Omental fat pad (tissue), 4 donors: ENCODE measurements at places on chromosomes 2 and 18. TPM values are rescaled to one million over a fixed set of nuclear protein-coding genes. Genes with fewer than 3 reads are reported as not detected.

- DNase-seq: no peak
Measured at GRCh38 chr2:149021271-149021719, 17.2 kb upstream of the LYPD6B start.

- no peak for DNase-seq
Measured at GRCh38 chr2:177056481-177056929, 156.1 kb upstream of the HNRNPA3 start.

DNA sequence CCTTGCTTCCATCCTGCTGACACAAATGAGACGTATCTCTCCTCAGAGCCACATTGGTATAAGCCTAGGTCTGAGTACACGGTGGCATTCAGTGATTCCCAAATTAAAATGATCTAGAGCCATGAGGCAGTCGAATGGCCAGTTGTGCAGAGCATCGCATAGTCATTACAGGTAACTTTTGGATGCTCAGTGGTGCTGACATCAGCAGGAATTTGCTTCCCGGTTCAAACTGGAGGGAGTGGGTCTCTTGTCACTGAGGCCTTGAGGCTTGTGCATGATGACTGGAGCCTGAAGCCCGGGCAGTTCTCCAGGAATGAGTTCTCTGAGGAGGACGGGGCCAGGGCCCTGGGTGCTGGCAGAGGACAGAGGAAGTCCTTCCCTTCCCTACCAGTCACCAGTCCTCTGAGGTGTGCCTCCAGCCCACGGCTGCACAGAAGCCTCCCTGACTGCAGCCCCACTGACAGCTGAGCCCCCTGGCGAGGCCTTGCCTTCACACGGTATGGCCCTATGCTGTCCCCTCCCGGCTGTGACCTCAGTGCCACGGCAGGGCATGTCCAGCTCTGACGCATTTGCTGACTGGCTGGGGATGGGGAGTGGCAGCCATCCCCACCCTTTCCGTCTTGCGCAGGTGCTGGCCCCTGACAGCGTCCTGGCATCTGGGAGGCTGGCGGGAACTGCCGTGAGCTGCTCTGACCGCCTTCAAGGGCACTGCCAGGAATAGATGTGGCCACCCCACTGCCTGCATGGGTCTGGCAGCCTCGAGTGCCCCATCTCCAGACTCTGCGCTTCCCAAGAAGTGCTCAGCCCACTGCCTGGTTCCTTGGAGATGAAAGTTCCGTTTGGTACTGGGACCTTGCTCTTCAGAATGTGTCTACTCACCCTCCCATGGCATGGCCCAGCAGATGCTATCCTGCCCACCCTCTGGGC, 117.4 kb downstream of the CELF4 start:
- DNase-seq: no peak

MOGAT1 gene
- not detected for total RNA-seq

GRCh38 chr18:7877609-7878008, 310.5 kb downstream of the PTPRM start:
- no peak for DNase-seq

GRCh38 chr2:171046048-171046560, 114.6 kb downstream of the TLK1 start:
- no peak for DNase-seq

WDSUB1 gene
- total RNA-seq: 4.9 TPM

WNT10A gene
- not detected for total RNA-seq

DNA sequence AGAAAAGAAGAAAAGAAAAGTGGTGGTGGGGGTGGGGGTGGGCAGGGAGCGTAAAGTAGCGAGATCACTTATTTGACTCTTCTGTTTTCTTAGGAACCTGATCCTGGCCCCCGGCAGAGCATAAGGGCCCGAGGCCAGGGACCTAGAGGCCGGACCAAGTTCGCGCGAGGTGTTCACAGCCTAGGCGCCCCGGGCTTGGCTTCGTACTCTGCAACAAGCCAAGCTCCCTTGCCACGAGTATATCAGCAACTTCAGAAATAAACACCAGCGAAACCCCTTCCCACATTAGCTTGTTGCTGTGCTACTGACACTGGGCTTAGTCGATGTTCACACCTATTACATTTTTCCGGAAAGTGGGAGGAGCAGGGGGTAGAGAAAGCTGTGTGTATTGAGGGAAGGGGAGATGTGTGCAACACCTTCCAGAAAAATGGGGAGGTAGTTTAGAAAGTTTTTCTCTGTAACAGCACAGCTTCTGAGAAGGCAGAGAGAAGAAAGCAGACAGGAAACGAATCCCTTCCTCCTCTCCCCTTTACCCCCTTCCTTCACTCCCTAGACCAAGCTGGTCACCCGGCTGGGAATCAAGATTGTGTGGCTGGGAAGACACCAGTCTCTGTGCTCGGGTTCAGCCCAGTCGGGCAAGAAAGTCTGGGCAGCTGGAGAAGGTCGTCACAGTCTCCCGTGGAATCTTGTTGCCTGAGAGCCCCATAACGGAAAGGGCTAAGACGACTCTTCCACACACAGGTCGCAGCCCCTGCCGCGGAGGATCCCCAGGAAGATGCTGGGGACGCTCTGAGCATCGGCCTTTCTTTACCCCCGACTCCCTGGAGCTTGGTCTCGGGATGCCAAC, 12.0 kb upstream of the SATB2 start:
- no peak for DNase-seq

- DNase-seq: no peak
Measured at GRCh38 chr2:221673248-221673647, 101.1 kb upstream of the EPHA4 start.

PPP1R1C gene
- total RNA-seq: 1.3 TPM

CYP27C1 gene
- 0.44 TPM for total RNA-seq

DSG1 gene
- 0.19 TPM for total RNA-seq

FNDC4 gene
- total RNA-seq: 46.4 TPM

- DNase-seq: no peak
Measured at GRCh38 chr18:49768051-49768391, 45.3 kb downstream of the ACAA2 start.

- DNase-seq: no peak
Measured at GRCh38 chr2:33023728-33024500, 77.2 kb downstream of the LTBP1 start.

CD207 gene
- 0.28 TPM for total RNA-seq

GRCh38 chr2:225534697-225535096, 135.2 kb downstream of the NYAP2 start:
- no peak for DNase-seq

- no peak for DNase-seq
Measured at GRCh38 chr18:68928762-68929675, 131.1 kb downstream of the CCDC102B start.

DNA sequence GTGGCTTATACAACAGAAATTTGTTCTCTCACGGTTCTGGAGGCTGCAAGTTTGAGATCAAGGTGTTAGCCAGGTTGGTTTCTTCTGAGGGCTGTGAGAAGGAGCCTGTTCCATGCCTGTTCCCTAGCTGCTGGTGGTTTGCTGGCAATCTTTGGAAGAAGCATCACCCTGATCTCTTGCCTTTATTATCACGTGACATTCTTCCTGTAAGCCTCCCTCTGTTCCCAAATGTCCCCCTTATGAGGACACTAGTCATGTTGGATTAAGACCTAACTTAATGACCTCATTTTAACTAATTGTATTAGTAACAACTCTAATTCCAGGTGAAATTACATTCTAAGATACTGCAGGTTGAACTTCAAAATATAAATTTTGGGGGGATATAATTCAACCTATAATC, 135.2 kb downstream of the DPP10 start:
- DNase-seq: no peak

GRCh38 chr18:75496151-75496550, 68.6 kb upstream of the SMIM21 start:
- DNase-seq: no peak

GRCh38 chr2:122098306-122098705, 342.9 kb downstream of the TSN start:
- no peak for DNase-seq

DNA sequence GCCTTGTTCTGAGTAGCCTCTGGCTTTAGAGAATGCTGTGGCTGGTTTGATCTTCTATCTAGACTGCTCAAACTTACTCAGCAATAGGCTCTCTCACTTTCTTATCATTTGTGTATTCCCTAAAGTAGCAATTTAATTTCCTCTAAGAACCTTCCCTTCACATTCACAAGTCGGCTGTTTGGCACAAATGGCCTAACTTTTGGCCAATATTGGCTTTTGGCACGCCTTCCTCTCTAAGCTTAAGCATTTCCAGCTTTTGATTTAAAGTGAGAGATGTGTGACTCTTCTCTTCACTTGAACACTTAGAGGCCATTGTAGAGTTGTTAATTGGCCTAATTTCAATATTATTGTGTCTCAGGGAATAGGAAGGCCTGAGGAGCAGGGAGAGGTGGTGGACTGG, 219.5 kb upstream of the PXDN start:
- DNase-seq: no peak

DNA sequence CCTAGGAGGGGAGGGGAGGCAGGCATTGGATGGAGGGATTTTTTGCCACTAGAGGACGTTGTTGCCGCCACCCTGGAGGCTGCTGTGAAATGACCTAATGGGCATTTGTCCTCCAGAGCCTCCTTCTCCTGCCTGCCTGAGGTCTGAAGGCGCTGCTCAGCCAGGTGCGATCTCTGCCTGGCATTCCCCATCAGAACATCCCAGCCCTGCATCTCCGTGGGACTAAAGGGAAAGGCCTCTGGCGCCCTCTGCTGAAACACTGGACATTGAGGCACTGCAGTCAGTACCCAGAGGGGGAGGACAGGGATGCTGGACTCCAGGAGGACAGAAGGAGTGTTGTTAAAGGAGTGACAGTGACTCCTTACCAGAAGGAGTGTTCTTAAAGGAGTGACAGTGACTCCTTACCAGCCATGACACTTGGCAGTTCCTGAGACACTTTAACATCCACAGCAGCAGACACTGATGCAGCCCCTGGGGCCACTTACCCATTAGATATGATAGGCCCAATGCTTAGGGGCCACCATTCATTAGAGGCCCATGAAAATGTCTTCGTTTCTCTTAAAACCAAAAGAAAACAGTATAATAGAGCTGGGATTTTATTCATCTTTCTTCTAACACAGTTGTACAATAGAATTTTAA, 17.0 kb downstream of the THNSL2 start:
- DNase-seq: no peak

GRCh38 chr2:176583607-176584006, 314.4 kb downstream of the MTX2 start:
- DNase-seq: no peak

DNA sequence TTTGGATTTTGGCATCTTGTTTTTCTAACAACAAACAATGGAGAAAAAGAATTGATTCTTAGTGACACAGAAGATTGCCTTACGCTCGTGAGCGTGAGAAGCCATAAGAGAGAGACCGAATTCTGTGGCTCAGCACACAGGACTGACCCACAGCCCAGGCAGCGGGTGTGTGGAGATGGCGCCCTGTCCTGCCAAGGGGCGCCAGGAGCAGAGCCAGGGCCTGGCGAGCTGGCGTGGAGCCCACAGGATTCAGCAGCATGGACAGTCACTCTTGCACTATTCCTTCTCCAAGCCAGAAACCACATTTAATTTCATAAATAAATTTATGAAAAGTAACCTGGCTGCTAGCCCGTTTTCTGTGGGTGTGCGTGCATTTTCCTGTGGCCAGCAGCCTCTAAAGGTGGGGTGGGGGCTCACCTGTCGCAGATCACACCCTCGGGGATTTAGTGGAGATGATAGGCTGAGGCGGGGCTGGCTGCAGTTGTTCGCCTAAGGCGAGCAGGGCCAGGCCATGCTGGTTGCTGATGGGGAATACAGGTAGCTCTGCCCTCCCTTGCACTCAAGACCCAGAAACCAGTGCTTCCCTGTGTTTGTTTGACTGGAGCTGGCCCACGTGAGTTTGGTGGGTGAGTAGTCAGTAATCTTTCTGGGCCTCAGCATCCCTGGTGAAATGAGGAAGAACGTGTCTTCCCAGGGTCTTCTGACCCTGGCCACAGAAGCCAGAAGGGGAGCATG, 46.2 kb downstream of the FAM168B start:
- DNase-seq: no peak

GRCh38 chr2:46865181-46865970, 50.2 kb downstream of the MCFD2 start:
- no peak for DNase-seq

DNA sequence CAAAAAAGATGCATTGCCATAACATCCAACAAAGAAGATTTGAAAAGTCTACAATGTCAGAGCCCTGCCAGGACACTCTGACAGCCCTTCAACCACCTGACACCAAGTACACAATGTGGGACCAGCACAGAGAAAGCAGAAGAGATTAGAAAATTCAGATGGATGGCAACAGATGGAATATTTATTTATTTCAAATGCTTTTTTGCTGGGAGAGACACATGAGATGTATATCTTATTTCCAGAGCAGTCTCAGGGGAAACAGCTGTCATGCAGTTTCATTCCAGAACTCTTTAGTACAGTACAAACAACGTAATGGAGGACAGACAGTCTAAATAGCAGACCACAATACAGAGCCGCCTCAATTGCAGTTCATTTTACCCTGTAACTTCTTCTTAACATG, 110.1 kb downstream of the MAIP1 start:
- no peak for DNase-seq

- DNase-seq: no peak
Measured at GRCh38 chr2:99451280-99451679, 38.5 kb downstream of the REV1 start.

DNA sequence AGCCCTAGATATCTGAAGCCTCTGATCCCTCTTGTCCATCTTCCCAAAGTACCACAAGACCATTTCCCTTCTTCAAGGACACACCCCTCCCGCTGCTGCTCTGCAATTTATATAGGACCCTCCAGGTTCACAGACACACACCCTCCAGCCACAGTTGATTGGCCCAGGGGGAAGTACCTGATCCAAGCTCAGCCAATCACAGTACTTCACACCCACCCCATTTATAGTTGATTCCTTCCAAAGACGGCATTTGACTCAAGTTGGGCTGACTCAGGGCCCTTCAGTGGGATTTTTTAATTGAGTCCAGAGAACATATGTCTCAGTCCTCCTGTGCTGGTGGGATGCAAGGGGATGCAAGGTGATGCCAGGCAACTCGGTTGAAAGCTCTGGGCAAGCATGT, 59.2 kb downstream of the GYPC start:
- DNase-seq: no peak

GRCh38 chr2:120984046-120984445, 248.4 kb downstream of the GLI2 start:
- no peak for DNase-seq

GRCh38 chr2:215751200-215751910, 262.0 kb downstream of the MREG start:
- no peak for DNase-seq

GRCh38 chr2:189858291-189858690, 74.0 kb downstream of the PMS1 start:
- DNase-seq: no peak

DNER gene
- 3.1 TPM for total RNA-seq

CERKL gene
- not detected for total RNA-seq

GRCh38 chr2:232674491-232674890, 22.6 kb upstream of the GIGYF2 start:
- no peak for DNase-seq
